ENCODE measurements at places on chromosomes 16 and 17. TPM values are rescaled to one million over a fixed set of nuclear protein-coding genes. Genes with fewer than 3 reads are reported as not detected.

Gene DNAAF8
- total RNA-seq, result not detected

Gene DLX3
- 0.46 TPM for total RNA-seq

Gene ARL5C
- total RNA-seq, result not detected

Gene RDM1
- total RNA-seq, result 4.6 TPM

Gene MYH13
- not detected for total RNA-seq

Gene NEUROD2
- not detected for total RNA-seq

Gene KCNH6
- not detected for total RNA-seq
